Hypothalamus (tissue), 51 donors: ENCODE measurements at places on chromosomes 4 and X.

DNA sequence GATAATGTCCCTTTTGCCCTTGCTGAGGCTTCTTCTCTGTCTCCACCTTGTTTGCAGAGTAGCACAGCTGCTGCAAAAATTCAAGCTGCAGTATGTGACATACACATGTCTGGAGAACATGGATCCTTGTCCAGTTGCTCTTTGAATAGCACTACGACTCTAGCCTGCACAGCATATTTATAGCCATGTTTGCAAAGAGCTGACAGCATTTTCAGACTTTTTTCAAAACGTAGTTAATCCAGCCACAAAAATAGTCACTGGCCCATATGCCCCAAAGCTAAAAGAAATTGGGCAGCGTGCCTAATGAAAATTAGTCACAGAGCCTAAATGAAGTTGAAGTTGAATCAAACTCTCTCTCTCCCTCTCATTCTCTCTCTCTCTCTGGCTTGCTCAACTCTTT, 17.5 kb downstream of the SLC16A2 start:
- no peak for DNase-seq

GRCh38 chr4:168715896-168716295, 219.0 kb downstream of the PALLD start:
- DNase-seq = no peak

DNA sequence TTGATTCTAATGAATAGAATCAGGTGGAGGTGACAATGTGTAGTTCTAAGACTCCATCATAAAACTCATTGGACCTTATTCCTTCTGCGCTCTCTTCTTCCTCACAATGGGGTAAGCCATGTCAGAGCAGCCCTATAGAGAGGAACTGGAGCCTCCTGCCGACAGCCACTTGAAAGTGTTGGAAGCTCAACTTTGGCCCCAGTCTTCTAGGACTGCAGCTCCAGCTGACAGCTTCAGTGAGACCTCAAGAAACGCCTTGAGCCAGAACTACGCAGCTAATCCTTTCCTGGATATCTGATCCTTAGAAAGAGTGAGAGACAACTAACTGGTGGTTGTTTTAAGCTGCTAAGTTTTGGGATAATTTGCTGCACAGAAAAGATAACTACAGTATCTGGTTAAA, 22.1 kb upstream of the ADH7 start:
- DNase-seq = no peak

- no peak for DNase-seq
Observed at GRCh38 chrX:13482746-13483541, 86.5 kb upstream of the EGFL6 start.
